Stimulated activated CD8-positive, alpha-beta memory T cell treated with anti-CD3 and anti-CD28 coated beads, Interleukin-4, amount 100 ng/mL, for 24 hours (primary cell): ENCODE measurements at places on chromosomes 6 and 20.

GRCh38 chr6:29255530-29255929 lies 46.0 kb upstream of the OR14J1 start:
- no peak for DNase-seq

DNA sequence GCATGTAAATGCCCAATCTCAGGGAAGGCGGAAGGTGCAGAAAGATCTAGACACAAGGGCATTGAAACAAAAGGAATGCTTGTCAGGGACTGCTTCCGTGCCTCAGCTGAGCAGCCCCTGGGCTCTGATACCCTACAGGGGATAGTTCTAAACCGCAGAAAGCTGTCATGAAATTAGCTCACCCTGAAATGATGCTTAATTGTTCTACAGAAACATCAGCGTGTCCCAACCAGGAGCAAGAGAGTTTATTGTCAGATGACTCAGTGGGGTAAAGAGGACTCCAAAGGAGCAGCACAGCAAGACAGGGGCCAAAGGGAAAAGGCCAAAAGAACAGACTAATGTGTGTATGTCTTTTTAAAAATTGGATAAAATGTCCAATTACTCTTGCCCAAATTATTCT lies 258.4 kb upstream of the JARID2 start:
- no peak for DNase-seq

GRCh38 chr6:51842061-51842803 lies 245.2 kb downstream of the PKHD1 start:
- DNase-seq: no peak

- no peak for DNase-seq
Measured at GRCh38 chr20:46202766-46203509, 84.8 kb downstream of the CD40 start.

GRCh38 chr20:38674092-38674764 lies 50.1 kb upstream of the SLC32A1 start:
- peak; percentile 49 for DNase-seq

DNA sequence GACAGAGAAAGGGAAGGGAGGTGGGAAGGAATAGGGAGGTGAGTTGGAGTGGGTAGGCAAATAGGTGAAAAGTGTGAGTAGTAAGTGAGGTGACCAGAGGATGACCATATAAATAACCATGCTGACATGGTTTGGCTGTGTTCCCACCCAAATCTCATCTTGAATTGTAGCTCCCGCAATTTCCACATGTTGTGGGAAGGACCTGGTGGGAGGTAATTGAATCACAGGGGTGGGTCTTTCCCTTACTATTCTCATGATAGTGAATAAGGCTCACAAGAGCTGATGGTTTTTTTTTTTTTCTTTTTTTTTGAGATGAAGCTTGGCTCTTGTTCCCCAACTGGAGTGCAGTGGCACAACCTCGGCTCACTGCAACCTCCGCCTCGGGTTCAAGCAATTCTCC lies 21.5 kb upstream of the SMIM13 start:
- no peak for DNase-seq

DNA sequence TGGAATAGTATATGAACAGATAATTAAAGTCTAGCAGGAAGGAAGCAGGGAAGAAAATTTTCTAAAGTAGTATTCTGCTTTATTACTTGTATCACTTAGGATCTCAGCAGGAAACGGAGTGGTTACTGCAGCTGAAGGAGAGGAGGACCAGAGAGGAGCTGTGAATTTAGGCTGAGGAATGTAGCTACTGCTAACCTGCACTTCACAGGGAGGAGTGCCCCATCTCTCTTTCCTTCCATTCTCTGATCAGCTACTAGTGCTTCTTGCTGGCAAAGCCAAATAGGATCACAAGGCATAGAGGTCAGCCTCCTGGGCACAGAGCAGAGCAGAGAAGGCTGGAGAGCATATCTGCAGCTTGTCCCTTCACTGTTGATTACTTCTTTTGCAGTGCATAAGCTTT lies 205.3 kb upstream of the ASCC3 start:
- DNase-seq: no peak

- DNase-seq: no peak
Measured at GRCh38 chr6:106194949-106195921, 109.1 kb downstream of the PRDM1 start.

- no peak for DNase-seq
Measured at GRCh38 chr20:9637889-9638288, 123.5 kb downstream of the LAMP5 start.

GRCh38 chr6:77466451-77467437 lies 3.5 kb upstream of the HTR1B start:
- DNase-seq: no peak

DNA sequence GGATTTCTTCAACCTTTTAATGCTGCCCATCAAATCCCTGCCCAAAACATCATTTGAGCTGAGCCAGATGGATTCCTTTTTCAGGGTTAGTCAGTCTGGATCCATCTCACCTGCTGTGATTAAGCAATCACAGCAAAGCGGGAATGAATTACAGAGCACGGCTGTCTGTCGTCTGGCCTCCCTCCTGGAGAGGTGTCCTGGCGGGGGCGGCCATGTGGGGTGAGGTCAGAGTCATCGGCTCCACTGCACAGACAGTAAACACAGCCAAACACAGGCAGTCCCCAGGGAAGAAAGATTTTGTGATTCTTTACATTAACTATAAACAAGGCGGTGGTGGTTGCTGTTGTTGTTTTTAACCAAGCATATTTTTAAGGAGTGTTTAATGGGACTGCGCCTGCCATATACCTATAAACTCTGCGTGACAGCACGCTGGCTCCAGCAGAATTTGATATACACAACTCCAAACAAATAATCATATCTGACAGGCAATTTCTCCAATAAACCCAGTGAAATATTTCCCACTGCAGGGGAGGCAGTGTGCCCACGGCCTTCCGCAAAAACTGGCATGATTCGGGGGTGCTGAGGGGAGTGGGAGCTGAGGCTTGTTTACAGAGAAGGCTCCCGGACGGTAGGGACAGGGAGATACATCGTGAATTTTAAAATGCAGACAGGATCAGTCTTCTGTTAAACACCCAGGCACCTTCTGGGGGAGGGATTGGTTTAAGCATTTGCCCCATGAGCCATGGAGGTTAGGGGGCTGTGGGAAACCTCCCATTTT lies 232.0 kb upstream of the PMEPA1 start:
- DNase-seq: no peak

DNA sequence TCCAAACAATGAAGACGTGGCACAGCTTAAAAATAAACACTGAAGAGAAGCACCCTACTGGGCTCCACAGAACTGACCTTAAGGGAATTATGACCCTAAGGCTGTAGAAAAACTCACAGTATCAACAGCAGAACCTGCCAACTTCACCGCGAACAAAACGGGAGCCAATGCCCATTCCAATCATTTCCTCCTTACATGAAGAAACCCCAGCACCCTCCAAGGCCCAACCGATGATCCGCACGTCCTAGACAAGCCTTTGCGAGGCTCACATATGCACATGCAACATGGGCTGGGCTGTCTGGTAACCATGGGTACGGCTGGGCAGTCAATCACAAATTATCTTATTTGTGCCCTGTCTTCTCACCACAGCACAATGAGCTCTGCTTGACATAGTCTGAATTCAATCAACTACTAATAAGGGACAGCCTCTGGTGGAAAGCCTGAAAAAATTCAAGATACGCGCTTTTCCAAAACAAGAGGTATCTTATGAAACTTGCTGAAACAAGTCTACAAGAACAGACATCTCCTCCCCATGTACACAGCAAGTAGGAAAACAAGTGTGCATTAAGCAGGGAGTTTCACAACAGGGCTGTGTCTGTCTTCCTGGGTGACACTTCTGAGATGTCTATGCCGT lies 1.7 kb downstream of the DIDO1 start:
- DNase-seq: no peak
